ENCODE measurements at places on chromosomes 7 and 10.

DNA sequence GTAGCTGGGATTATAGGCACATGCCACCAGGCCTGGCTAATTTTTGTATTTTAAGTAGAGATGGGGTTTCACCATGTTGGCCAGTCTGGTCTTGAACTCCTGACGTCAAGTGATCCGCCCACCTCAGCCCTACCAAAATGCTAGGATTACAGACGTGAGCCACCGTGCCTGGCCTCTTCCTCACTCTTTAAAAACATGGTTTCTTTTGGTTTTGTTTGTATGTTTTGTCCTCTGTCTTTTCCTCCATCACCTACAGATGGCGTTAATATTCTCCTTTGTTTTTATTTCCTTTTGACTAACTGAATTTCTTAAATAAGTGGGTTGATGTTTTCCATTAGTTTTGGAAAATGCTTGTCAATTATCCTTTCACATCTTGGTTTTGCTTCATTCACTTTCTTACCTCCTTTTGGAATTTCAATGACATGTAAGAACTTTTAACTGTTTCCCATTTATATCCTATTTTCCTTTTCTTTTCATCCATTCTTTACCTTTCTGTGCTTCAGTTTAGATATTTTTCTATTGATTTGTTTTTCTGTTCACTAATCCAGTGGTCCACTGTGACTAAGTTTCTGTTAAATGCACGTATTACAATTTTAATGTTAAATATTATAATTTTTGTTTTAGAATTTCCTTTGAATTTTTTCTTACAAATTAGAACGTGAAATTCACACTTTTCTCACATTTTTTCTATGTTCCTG, 104.1 kb downstream of the ZNF467 start:
- no peak for DNase-seq

DNA sequence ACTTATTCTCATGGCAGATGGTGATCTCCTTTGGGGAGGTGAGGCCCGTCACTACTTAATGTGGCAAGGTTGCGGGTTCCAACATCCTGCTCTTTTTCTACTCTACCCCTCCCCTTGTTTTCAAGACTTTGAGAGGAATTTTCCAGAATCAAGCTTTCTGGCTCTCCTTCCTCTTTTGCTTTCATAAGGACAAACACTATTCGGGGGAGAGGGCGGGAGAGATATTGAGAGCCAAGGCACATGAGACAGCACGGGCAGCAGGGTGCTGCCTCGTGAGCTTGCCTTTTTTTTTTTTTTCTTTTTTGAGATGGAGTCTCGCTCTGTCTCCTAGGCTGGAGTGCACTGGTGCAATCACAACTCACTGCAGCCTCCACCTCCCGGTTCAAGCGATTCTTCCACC, 6.9 kb upstream of the PFKFB3 start:
- no peak for DNase-seq

GRCh38 chr10:59829024-59829423, 75.8 kb upstream of the MRLN start:
- DNase-seq: no peak

- no peak for DNase-seq
Observed at GRCh38 chr10:85643171-85643844, 723.3 kb downstream of the GRID1 start.

DNA sequence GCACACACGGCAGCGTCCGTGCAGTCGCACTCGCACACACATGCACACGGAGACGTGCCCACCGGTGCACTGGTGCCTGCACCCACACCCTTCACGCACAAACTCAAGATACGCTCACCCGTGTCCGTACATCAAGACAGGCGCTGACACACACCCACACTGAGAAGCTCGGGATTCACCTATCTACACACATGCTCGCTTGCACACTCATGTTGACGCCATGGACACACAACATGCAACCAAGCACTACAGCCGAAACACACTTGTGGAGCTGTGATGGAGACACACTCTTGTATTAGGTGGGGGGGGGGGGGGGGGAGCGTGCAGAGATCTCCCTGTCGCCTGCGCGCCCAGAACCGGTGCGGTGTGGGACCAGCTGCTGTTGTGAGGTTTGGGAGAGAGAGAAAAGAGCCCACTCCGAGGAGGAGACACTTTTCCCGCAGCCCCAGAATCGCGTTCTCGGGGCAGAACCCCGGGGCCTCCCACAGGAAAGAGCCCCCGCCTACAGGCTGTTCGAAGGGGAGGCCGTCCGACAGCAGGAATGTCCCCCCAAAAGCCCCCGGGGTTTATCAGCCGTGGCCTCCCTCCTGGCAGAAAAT, 605 bp upstream of the NFKB2 start:
- DNase-seq: no peak

DNA sequence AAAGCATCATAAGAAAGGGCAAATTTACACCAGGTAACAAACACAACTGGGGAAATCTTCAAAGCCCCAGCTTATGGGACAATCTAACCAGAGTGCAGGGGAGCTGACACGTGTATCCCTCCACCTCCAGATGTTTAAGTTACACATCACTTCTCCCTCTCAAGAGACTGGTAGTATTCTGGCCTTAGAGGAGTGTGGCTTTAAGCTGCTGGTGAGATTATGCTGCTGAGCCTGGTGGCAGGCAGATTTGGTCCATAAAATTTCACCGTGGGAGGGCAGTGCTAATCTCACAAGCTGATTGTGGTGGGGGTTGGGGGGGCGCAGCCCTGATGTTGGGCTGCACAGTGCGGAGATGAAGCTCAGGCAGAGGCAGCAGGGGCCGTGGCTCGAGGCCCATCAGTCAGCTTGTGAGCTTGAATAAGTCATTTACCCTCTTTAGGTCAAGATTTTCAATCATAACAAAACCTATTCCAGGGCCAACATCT, 431.0 kb upstream of the GALNT17 start:
- no peak for DNase-seq

- no peak for DNase-seq
Observed at GRCh38 chr10:100007231-100008141, 2.3 kb downstream of the DNMBP start.

DNA sequence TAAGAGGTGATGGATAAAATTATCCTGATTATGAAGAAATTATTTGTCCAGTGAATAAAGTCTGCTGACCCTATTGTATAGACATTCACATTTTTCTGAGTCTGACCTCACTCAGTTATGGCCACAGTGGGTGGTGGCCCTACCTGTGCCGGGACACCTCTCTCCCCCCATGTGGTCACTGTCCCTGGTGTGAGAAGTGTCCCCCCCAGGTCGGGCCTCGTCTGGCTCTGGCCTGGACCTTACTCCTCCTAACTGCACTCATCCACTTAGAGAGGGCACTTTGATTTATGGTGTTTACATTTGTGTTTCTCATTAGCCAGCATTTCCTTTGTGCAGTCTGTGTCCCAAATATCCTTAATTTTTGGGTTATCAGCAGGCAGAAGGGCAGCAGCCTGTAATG, 59.6 kb upstream of the ZNF32 start:
- DNase-seq: no peak

GRCh38 chr10:132595021-132595420, 57.4 kb downstream of the INPP5A start:
- no peak for DNase-seq

GRCh38 chr7:138006106-138006505, 4.2 kb upstream of the CREB3L2 start:
- no peak for DNase-seq

- DNase-seq: no peak
Observed at GRCh38 chr7:127736511-127736910, 84.5 kb downstream of the SND1 start.

- DNase-seq: peak; percentile 22
Observed at GRCh38 chr10:79054203-79055099, 14.3 kb upstream of the ZMIZ1 start.

GRCh38 chr7:151793991-151794507, 82.9 kb downstream of the PRKAG2 start:
- DNase-seq: no peak

GRCh38 chr7:46363688-46364087, 442.6 kb upstream of the IGFBP3 start:
- DNase-seq: no peak

DNA sequence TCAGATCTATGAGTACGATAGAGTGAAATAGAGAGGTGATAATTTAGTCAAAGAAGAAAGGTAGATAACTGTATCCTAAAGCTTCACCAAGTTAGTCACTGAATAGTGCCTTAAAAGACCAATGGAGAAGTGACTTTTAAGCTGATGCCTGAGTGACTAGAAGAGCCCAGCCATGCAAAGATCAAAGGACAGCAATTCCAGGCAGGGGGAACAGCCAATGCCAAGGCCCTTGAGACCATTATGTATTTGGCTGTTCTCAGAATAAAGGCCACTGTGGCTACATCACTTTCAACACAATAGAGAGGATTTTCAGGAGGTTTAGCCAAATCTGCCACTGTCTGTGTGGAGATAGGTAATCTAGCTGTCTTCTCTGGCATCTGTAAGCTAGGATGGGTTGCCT, 17.8 kb downstream of the HDAC9 start:
- no peak for DNase-seq

GRCh38 chr10:21194510-21194993, 297.4 kb upstream of the NEBL start:
- DNase-seq: peak; percentile 60

DNA sequence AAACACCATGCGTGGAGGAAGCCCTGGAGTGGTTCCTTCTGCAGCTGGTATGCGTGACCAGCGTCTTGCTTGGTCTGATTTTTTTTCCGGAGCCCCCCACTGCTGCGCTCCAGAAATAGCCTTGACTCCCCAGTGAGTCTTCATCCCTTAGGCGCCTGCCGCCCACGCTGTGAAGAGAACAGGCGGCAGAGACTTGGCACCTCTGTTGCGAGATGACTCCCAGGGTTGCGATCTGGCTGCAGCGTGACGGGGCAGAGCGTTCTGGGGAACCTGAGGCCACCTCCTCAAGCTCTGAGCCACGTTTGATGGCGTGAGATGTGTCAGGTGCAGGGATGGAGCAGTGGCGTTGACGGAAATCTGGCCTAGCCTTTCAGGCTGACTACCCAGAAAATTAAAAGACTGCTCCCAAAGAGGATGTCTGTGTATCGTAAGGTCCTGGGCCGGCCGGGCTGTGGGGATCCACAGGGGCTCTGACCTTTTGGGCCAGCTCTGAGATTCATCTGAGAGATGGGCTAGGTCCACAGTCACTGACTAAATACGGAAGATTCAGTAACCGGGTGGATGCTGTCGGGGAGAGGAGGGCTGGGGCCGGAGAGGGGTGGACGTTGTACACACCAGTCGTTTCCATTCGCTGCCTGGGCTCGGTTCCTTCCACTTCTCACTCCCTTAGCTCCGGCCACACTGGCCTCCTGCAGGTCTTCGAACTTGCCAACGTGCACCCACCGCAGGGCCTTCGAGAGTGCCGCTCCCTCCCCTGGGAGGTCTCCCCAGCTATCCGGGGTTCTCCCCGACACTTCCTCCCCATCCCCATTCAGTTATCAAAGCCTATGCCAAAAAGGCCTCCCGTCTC, 33.8 kb downstream of the PFKFB3 start:
- DNase-seq: no peak

DNA sequence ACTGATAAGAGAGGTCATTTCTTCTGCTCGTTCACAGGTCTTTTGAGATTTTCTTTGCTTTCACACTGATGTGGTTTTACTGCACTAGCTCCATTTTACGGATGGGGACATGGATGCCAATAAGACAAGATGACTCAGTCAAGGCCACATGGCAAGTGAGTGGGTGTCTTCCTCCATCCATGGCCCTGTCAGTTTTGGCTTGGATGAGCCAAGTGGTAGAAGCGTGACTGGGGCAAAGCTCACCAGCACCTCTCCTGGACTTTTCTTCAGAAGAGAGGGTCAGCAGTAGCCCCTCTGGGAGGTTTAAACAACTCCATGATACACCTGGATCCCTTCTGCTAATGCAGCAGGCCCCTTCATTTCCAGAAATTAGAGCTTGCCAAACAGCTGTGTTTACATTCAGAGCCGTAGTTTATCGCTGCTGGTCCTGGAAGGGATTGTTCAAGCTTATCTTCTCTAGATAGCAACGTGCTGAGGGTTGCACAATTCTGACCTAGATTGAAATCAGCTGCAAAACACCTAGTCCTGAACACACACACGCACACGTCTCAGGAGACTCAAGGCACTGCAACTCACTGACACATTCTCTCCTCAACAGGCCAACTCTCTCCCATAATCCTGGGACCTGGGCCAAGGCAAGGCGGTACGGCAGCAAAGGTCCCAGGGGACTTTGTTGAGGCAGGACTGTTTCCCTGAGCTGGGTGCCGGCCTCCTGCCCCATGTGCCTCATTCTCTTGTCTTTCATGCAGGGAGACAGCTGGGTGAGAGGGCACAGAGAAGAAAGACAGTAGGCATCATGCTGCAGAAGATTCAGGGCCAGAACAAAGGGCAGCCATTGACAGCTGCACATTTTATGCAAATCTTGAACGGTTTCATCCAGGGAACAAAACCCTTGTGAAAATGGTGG, 14.2 kb upstream of the PDCD4 start:
- DNase-seq: peak; percentile 65

DNA sequence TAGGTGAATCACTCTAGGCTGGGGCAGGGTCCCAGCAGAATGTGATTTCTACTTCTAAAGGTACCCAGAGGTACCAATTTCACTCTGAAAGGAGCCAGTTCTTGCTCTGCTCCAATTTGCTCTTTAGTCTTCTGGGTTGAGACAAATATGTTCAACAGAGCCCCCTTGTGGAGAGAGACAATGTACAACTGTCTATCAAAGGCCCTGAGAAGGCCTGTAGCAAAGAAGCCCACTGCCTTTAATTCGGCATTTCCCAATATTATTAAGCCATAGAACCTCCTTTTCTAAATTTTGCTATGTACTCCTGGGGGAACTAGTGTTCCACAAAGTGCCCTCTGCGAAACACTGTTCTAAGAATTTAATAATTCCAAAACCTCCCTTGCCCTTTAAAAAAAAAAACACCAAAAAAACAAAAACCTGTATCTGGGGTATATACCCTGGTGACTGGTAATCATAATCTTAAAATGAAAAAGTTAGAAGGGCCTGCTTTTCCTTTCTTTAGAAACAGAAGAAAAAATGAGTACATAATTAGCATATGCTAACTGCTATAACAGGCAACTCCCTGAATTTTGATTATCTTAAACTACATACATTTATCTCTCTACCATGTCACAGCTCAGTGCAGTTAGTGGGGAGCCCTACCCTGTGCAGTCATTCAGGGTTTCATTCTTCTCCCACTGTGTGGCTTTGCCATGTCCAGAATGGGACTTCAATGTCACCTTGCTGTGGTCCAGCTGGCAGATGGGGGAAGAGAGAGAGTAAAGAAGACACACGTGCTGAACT, 160.9 kb upstream of the BMPER start:
- DNase-seq: no peak

DNA sequence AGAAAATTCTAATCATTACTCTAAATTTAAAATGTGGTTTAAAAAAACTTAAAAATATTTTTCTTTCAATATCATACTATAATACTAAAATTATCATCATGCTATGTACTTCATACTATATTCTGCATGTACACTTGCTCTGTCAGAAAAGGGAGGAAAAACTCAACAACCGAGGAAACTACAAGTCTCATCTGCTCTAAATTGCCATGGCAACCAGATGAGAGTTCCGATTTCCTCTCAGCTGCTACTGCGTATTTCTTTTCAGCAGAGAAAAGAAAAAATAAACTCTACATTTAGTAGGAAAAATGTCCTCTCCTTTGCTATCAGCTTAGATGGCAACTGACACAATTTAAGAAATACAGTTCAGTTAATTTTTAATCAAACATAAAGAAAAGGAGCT, 178.9 kb downstream of the SRPK2 start:
- DNase-seq: no peak

- no peak for DNase-seq
Observed at GRCh38 chr10:99742701-99743100, 10.7 kb downstream of the CUTC start.
